ENCODE measurements at places on chromosomes 4 and X.

DNA sequence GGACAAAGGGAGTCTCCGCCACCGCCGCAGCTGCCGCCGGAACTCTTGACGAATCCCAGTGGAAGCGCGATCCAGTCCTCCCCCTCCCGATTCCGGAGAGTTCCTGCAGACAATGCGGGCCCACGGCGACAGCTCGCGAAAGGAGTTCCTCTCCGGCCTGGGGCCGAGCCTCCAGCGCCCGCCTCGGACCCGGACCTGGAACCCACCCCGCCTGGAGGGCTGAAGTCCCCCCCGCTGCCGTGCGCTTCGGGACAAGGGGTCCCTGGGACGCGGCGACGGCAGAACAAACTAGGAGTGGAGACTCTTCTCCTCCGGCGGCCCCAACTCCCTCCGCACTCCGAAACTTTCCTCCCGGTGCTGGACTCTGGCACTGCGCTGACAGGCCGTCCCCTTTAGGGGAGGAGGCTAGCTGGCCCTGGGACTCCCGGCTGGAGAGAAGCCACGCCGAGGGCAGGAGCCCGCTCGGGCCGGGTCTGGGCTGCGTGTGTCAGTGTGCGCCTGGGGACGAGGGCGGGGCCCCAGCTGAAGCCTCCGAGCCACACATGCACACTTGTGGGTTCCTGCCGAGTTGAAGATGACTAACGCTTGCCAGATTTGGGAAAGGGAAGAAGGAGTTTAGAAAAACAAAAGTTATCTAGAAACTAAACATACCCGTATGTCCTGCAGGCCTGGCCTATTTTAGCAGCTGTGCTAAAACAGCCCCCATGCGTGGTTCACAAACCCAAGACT lies at the start of gene ANTXR2:
Gene ANTXR2 (minus strand): TSS at position 486 of the 729 bp plus-strand sequence. CDS start 669 bp downstream, outside the sequence.
- DNase-seq = peak; percentile 93

- DNase-seq = no peak
These were observed 334.4 kb downstream of the DHX15 start for GRCh38 chr4:24249972-24250371.

DNA sequence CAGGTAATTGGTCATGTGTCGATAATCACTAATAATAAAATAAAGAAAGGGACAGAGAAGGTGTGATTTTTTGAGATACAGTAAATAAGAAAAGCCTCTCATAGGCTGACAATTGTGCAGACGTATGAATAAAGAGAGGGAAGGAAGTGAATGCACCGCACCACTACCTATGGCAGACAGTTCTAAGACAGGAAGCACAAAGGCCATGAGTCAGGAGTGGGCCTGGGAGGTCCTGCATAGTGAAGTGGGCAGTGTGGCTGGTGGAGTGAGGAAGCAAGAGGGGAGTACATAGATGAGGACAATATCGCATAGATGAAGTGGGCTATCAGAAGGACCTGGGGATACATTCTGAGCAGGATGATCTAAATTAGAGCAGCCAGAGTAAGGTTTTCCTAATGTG lies 75.6 kb downstream of the BMP3 start:
- no peak for DNase-seq

- DNase-seq = no peak
These were observed 7.8 kb downstream of the STAP1 start for GRCh38 chr4:67566335-67566734.

DNA sequence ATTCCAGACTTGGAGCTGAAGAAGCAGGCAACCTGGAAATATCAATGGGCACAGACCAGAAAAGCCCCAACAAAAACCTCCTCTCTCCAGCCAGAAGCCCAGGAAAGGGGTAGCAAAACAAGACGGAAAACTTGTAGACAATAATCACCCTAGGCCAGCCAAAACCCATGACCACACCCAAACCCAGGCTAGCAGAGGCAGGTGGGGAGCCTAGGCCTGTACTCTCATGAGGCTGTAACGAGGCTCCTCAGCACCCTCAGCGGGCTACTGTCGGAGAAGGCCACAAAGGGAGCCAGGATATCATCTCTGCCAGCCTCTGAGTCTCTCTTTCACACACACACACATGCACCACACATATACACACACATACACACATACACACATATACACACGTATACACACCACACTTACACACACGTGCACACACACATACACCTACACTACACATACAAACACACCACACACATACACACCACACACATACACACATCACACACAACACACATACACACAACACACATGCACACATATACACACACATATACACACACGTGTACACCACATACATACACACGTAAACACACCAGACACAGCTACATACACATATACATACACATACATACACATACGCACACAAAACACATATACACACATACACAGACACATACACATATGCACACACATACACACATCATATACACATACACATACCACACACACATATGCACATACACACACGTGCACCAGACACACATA lies 90.6 kb downstream of the FHDC1 start:
- no peak for DNase-seq

DNA sequence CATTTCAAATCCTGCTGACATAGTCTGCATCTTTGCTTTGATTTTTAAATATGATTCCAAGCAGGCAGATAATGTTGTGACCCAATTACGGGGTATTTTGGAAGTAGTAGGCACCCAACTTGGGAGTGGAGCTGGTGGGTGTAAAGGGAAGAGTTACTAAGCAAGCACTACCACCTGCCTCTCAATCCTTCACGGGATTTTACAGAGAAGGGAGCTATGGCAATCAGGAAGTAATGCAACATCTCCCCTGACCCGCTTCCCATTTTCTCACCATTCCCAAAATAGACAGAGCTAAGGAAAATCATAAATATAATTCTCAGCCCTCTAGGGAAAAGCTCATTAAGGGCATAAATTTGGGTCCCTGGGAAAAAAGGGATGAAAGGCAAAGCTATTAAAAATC lies 9.2 kb downstream of the APBB2 start:
- no peak for DNase-seq

DNA sequence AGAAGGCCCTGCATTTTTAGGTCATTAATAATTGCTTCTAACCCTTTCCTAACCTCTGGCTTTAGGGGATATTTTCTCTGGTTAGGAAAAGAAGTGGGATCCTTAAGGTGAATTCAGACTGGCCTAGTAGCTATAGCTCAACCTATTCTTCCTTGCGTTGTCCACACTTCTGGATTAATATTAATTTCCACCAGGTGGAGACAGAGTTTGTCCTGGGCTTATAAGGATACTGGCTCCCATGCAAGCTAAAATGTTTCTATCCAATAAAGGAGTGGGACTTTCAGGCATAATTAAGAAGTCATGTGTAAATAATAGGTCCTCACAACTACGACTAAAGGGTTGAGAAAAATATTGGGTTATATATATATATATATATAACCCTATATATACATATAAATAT lies 860.0 kb upstream of the POU3F4 start:
- no peak for DNase-seq
